ENCODE measurements at places on chromosomes 1 and 21. TPM values are rescaled to one million over a fixed set of nuclear protein-coding genes. Genes with fewer than 3 reads are reported as not detected.

DNA sequence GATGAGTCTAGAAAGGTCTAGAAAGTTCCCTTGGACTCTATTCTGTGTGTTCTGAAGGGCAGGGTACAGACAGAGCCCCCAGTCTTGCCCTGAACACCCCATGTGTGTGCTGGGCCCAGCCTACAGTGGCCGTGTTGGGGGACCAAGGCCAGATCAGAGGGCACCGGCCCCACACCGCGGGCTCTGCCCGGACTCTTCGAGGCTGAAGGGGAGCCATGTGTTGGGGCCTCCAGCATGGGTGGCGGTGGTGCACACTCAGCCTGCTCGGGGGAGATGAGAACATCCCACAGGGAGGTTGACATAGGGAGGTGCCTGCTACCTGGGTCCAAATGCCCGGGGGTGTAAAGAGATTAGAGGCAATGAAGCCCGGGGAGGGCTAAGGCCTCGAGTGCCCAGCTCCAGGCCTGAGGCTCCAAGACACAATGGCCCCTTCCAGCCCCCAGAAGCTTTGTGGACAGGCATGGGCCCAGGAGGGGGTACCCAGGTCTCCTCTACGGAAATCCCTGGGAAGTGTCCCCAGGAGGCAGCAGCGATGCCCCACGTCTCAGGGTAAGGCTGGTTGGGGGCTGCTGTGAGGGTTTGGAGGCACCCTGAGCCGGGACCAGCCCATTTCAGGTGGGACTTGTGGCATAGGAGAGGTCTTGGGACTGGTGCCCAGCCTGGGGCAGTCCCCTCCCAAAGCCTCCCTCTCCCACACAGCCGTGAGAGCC, 12.1 kb downstream of the ARHGEF16 start:
- H3K36me3 ChIP-seq, result peaks cover 49% of the 10 kb centered on the region
- peak overlapping the region; percentile 41 for H3K4me3 ChIP-seq
- peak overlapping the region; percentile 62 for H3K27ac ChIP-seq
- no peak for DNase-seq
- H3K27me3 ChIP-seq, result no peaks in the 10 kb centered on the region

- no peak for DNase-seq
- peak overlapping the region; percentile 24 for H3K27ac ChIP-seq
- peaks cover 32% of the 10 kb centered on the region for H3K4me1 ChIP-seq
- H3K4me3 ChIP-seq, result no peak overlapping the region
- no peaks in the 10 kb centered on the region for H3K36me3 ChIP-seq
Measured at GRCh38 chr1:66439031-66439740, 94.8 kb upstream of the SGIP1 start.

DNA sequence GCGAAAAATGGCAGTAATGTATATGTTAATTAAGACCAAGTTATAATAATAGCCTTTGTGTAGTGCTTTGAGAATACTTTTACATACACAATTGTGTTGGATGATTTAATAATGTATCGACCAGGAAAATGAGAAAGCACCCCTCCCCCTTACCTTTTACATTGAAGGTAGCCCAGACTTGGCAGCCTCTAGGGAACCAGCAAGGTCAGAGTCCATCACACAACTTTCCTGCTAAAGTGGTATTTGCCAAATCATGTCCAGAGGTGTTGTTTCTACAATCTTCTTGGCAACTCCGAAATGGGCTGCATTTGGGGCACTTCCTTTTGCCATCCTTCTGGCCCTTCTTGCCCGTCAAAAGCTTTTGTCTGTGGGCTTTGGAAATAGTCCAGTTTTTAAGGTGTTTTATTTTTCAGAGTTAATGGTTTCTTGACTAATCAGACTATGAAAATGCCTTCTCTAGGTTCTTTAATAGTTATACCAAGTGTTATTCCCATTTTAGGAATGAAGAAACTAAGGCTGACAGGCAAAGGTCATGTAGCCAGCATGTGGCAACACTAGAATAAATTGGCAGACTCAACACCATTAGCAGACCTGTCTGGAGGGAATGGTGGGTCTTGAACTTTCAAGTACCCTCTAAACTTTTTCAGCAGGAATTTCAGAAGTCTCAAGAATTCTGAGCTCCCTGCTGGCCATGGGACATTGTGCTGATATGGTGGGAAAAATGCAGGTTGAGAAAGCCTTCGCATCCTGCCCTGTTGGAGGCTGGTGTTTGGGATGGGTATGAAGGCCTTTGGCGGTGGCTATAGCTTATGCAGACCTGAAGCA, 6.8 kb downstream of the ATP1A1 start:
- H3K27me3 ChIP-seq, result no peaks in the 10 kb centered on the region
- no peak for DNase-seq
- peaks cover 10% of the 10 kb centered on the region for H3K36me3 ChIP-seq
- H3K27ac ChIP-seq, result no peak overlapping the region
- peaks cover 42% of the 10 kb centered on the region for H3K4me1 ChIP-seq
- H3K4me3 ChIP-seq, result no peak overlapping the region

GRCh38 chr1:223048026-223048425, 95.0 kb downstream of the TLR5 start:
- no peaks in the 10 kb centered on the region for H3K36me3 ChIP-seq
- no peaks in the 10 kb centered on the region for H3K27me3 ChIP-seq
- no peaks in the 10 kb centered on the region for H3K4me1 ChIP-seq
- H3K4me3 ChIP-seq, result no peak overlapping the region

Gene FLG
- total RNA-seq, result 0.06 TPM

Gene IRF6
- not detected for total RNA-seq

DNA sequence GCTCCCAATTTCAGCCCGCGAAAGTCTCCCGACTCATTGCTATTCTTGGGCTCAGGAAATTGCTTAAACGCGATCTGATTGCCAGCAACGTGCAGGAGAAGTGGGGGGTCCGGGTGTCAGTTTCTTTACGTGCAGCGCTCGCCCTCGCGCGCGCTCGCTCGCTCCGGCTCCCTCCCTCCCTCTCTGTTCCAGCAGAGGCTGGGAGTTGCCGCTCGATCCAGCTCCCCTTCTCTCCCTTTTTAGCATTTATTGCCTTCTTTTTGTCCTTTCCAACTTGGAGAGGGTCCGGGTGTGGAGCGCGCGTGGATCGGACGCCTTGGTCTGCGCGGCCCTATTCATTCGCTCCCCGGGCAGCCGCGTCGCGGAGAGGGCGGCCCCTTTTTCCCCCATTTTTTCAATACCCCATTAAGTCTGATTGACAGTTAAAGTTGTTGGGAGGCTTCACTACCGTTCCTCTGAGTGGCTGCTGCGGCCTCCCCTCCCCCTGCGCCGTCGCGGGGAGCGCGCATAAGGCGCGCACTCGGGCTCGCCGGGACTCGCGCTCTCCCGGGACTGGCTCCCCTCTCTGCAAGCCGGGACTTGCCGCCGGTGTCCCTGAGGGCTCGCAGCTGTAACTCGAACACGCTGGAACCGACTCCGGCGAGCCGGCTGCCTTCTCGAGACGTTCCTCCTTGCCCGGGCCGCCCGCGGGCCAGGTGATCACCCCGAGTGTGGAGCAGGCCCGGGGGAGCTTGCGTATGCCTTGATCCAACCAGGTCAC, at the start of gene DHRS3:
TSS of gene DHRS3 (minus strand) at position 310 of the 760 bp plus-strand sequence. CDS start 862 bp downstream, outside the sequence.
- H3K36me3 ChIP-seq, result no peaks in the 10 kb centered on the region
- peak; percentile 68 for DNase-seq
- peaks cover 5% of the 10 kb centered on the region for H3K27me3 ChIP-seq
- H3K4me3 ChIP-seq, result peak within 1 kb of the TSS; percentile 44
- H3K4me1 ChIP-seq, result peaks cover 49% of the 10 kb centered on the region

GRCh38 chr1:109492779-109493178, 1.1 kb upstream of the CYB561D1 start:
- H3K27me3 ChIP-seq, result no peaks in the 10 kb centered on the region
- peaks cover 48% of the 10 kb centered on the region for H3K36me3 ChIP-seq
- H3K4me3 ChIP-seq, result no peak overlapping the region
- peaks cover 5% of the 10 kb centered on the region for H3K4me1 ChIP-seq
- DNase-seq, result no peak
- no peak overlapping the region for H3K27ac ChIP-seq

GRCh38 chr1:223649222-223649621, 16.3 kb downstream of the CAPN8 start:
- no peaks in the 10 kb centered on the region for H3K36me3 ChIP-seq
- H3K4me3 ChIP-seq, result no peak overlapping the region
- H3K27ac ChIP-seq, result no peak overlapping the region
- no peaks in the 10 kb centered on the region for H3K27me3 ChIP-seq
- no peak for DNase-seq
- peaks cover 9% of the 10 kb centered on the region for H3K4me1 ChIP-seq

Gene TIAM1
- 7.8 TPM for total RNA-seq

GRCh38 chr21:32916522-32917099, 109.1 kb upstream of the OLIG2 start:
- no peak overlapping the region for H3K4me3 ChIP-seq
- no peak overlapping the region for H3K27ac ChIP-seq
- H3K27me3 ChIP-seq, result peaks cover 5% of the 10 kb centered on the region
- DNase-seq, result no peak
- H3K4me1 ChIP-seq, result no peaks in the 10 kb centered on the region

GRCh38 chr1:30706528-30706927, 16.9 kb downstream of the MATN1 start:
- no peak overlapping the region for H3K4me3 ChIP-seq
- DNase-seq, result no peak
- no peak overlapping the region for H3K27ac ChIP-seq
- no peaks in the 10 kb centered on the region for H3K36me3 ChIP-seq

Gene CALML6
- not detected for total RNA-seq

GRCh38 chr1:226063224-226063976, 884 bp downstream of the H3-3A start:
- DNase-seq, result peak; percentile 66
- peak overlapping the region; percentile 98 for H3K4me3 ChIP-seq
- H3K27ac ChIP-seq, result peak overlapping the region; percentile 98
